ENCODE measurements at places on chromosomes 11 and 22. TPM values are rescaled to one million over a fixed set of nuclear protein-coding genes. Genes with fewer than 3 reads are reported as not detected.
A peak's percentile ranks its signal among the peaks of the same experiment; 100 is the strongest.

MRPL16 gene
- total RNA-seq, result 91.3 TPM

GRCh38 chr11:111946499-111946898, 9.4 kb downstream of the DIXDC1 start:
- DNase-seq, result no peak

SHISAL1 gene
- total RNA-seq, result 0.27 TPM

DNA sequence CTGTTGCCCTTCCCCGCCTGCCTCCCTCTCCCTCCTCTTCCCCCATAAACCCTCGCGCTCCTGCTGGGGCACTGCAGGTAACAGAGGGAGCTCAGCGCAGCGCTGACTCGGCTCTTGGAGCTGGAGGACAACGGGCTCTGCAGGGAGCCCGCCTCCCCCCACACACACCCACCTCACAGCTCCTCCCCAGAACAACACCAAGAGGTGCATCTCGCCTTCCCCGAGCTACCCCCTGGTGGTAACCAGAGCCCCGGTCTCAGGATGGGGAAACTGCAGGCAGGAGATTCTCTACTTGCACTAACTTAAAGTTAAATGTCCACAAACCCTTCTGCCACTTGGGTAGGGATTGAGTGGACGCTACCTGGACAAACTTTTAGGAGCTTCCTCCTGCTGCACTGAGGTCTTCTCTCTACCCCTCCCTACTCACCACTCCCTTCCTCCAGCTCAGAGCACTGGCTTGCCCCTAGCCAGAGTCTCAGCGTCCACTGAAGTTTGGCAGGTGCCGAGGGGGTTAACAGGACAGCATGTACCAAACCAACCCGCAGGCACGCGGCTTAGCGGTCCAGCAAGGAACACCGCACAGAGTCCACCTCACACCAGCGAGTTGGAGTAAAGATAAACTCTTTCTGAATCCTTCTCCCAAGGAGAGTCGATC, 4.0 kb upstream of the SCN4B start:
- no peak for DNase-seq

PLCB3 gene
- total RNA-seq, result 108 TPM

- peak; percentile 48 for DNase-seq
These were observed 75.7 kb upstream of the MYO18B start for GRCh38 chr22:25666308-25666707.

- DNase-seq, result peak; percentile 73
These were observed 83.0 kb downstream of the ABTB2 start for GRCh38 chr11:34274712-34275398.

All from colonic mucosa (tissue), 4 donors.